A172 (cell line): ENCODE measurements at places on chromosomes 7 and 10.

- DNase-seq: peak; percentile 73
Observed at GRCh38 chr7:21945454-21946221, at the start of gene CDCA7L. TSS of gene CDCA7L (minus strand) at chr7:21945899. CDS start at chr7:21945804, 95 bp downstream.

- DNase-seq: no peak
Observed at GRCh38 chr10:125602825-125603224, 80.1 kb downstream of the TEX36 start.

DNA sequence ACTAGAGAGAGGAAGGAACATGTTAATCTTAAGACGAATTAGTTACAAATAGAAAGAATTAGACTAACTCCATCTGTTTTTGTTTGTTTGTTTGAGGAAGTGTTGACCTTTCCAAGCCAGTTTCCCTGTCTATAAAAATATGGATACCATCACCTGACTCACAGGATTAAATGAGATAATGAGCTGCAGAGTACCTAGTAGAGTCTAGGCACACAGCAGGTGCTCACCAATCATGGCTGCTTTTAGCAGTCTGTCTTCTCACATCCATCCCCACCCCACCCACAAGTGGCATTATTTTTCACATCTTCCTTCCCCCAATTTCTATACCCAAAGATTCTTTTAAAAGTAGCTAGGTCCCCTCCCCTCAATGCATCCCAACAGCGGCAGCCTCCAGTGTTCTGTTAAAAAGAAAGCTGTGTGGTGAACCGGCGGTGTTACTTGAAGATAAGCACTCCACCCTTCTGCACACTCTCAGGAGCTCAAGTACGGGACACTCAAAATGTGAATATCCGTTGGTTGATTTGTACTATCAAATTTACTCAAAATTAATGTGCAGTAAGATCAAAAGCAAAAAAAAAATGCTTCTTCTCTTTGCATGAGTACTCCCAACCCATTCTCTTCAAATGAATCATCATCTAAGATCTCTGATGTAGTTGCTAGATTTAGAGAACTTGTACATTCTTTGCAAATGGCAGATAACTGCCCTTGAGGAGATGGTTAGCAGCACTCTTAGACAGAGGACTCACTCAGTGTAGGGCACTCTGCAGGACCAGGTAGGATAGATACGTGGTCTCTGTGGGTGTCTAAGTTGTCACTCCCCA is 145.4 kb upstream of the ASAH2 start:
- peak; percentile 36 for DNase-seq

- no peak for DNase-seq
Observed at GRCh38 chr10:126463286-126463685, 75.0 kb upstream of the ADAM12 start.

DNA sequence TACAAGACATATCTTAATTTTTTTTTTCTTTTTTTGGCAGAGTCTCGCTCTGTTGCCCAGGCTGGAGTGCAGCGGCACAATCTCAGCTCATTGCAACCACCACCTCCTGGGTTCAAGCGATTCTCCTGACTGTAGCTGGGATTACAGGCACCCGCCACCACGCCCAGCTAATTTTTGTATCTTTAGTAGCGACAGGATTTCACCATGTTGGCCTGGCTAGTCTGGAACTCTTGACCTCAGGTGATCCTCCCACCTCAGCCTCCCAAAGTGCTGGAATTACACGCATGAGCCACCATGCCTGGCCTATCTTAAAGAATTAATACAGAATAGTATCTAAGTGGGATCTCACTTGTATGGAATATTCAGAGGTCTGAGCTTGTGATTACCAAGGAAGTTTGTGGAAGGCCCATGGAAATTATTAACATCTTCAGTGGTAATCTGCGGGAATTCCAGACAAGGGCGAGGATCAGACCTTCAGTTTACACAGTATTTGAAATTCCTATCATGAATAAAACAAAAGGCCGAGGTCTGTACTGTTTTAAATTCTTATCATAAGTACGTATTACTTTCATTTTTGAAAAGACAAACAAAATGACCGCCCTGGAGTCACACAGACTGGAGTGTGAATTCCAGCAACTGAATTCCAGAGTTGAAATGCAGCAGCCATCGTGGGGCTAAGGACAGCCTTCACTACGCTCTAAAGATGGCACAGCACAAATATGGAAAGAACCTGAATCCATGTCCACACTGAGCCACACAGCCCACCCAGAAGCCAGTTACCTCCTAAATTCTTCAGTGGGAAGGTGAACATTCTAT is 16.7 kb downstream of the GPRIN2 start:
- DNase-seq: peak; percentile 46
